ENCODE measurements at places on chromosomes 5 and 9.

DNA sequence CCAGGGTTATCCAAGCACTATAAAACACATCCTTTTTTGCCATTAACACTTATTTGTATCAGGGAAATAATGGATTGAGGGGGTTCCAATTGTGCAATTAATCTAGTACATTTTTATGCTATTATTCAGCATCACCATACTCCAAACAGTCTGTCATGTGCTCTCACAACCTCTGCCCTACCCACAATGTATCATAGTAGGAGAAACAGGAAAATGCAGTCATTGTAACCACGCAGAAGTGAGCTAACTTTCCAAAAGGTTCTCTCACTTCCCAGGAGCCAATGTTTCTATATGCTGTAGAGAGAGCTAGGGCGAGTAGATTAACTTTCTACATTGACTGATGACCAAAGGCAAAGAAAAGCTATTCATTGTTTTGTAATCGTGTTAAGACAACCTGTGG lies 29.8 kb downstream of the DAB2 start:
- DNase-seq = no peak

DNA sequence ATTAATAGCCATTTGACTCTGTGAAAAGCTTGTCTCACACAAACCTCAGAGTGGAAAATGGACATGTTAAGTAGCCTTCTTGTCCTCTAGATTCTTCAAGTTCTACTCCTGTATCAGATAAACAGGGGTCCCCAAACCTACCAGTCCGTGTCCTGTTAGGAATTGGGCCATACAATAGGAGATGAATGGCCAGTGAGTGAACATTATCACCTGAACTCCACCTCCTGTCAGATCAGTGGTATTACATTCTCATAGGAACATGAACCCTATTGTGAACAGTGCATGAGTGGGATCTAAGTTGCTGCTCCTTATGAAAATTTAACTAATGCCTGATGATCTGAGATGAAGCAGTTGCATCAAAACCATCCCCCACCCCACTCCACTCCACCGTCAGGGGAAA lies 136.3 kb downstream of the TMEM232 start:
- no peak for DNase-seq

GRCh38 chr5:17374973-17375742 lies 122.9 kb upstream of the TAF11L2 start:
- DNase-seq = no peak

GRCh38 chr9:94648185-94648584 lies 8.9 kb upstream of the FBP1 start:
- DNase-seq = no peak

DNA sequence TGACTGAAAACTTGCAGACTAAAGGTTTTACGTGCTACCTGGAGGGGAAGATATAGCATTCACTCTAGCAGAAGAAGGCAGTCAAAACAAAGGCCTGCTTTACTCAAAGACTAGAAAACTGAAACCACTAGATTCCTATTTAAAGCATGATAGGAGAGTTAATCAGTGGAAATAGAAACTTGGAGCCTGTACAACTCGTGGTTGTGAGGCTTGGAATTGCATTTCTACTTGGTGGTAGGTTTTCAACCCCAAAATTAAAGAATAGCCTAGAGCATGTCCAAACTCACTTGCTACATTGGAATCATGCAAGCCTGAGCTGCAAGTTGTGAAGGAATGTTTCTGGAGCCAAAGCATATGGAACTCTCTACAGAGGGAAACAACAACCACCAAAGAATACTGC lies 1526.4 kb upstream of the NUDT12 start:
- DNase-seq = no peak

DNA sequence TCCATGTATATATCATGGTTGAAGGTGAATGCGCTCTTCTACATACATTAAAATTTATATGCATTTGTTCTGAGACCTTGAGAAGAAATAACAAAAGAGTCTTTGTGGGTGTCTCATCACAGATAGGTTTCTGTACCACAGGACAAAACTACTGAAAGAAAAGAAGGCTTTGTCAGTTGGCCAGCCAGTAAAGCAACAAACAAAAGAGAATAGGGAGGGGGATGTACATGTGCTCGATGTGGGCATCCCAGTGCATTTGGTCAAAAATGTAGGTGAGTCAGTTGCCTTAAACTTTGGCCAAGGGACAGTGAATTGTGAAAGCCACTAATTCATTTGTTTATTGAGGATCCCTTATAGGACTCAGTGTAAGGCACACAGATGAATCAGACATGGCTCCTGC lies 13.3 kb downstream of the RBM18 start:
- DNase-seq = no peak

- no peak for DNase-seq
Measured at GRCh38 chr9:73007966-73008672, 55.3 kb upstream of the ALDH1A1 start.

- DNase-seq = no peak
Measured at GRCh38 chr9:61665330-61665751, 475.5 kb downstream of the SPATA31A7 start.

GRCh38 chr9:126411225-126411947 lies 84.8 kb downstream of the MVB12B start:
- peak; percentile 14 for DNase-seq

GRCh38 chr9:21432672-21433425 lies 7.4 kb upstream of the IFNA1 start:
- DNase-seq = no peak

GRCh38 chr9:33287087-33287490 lies 3.2 kb upstream of the NFX1 start:
- DNase-seq = no peak

DNA sequence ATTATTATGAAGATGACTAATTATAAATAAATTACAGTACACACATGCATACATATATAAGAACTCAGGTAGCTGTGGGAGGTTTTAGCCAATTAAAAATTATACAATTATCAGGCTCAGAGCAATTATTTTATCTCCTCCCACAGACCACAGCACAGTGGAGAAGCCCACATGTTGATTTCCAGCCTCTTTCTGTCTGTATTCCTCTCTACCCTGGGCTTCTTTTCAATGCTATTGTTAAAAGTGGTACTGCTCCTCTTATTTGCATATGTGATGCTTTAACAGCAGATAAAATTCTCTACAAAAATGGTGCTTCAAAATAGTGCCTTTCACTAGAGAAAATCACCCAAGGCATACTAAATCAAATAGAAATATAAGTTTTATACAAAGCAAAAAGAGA lies 218.7 kb downstream of the NFIB start:
- DNase-seq = no peak

- no peak for DNase-seq
Measured at GRCh38 chr9:6356904-6357303, 28.7 kb downstream of the TPD52L3 start.

- DNase-seq = no peak
Measured at GRCh38 chr9:107751567-107752210, 262.1 kb upstream of the KLF4 start.

DNA sequence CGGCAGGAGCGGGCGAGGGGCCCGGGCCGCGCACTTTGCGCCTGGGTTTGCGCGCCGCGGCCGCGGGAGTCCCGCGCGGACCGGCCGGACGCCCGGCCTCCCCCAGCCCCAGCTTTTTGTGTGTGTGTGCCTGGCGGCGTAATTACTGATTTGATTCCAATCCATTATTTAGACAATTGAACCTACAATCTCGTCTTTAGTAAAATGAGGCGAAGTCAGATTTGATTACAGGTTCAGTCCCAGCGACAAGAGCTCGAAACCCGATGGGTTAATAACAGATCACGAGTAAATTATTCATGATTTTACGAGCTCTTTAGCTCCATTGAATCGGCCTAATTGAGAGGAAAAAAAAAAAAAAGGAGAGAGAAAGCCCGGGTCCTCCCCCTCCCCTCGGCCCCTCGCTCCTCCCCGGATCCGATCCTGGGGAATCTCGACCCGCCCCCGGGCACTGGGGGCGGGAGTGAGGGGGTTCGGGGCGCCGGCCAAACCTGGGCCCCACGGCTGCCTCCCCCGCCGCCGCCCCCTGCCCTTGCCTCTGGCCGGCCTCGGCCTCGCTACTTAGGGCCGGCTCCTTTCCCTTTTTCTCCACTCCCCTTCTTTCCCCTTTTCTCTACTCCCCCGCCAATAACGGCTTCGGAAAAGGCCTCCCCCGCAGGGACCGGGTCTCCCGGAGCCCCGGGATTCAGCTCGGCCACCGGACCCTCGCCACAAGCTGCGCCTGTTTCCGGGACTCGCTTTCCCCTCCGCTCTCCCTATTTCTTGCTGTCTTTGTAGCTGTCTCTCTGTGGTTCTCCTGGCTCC lies 6.6 kb downstream of the LHX2 start:
- no peak for DNase-seq

GRCh38 chr5:147084702-147085101 lies 150.1 kb upstream of the STK32A start:
- no peak for DNase-seq

GRCh38 chr9:82024908-82025307 lies 36.3 kb downstream of the SPATA31D1 start:
- DNase-seq = no peak

DNA sequence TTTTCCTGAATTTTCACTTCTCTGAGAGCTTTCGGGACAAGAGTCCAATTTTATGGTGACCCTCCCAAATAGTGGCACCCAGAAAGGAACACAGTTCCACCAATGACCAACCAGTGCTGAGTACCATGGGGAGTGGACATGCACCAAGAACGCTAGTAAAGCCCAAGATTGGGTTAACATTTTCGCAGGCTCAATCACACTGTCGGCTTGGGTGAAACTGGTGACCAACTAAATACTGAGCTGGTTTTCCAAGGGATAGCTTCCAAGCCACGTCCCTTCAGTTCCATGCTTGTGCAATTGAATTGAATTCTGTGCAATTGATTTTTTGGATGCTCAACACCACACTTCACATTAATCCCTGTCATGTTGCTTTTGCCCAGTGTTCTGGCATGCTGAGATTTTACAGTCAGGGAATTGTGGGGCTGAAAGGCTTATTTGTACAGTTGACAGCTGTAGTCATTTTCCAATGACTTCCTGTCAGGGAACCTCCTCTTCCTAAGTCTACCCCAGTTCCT lies 37.6 kb upstream of the TRMT10B start:
- DNase-seq = no peak

DNA sequence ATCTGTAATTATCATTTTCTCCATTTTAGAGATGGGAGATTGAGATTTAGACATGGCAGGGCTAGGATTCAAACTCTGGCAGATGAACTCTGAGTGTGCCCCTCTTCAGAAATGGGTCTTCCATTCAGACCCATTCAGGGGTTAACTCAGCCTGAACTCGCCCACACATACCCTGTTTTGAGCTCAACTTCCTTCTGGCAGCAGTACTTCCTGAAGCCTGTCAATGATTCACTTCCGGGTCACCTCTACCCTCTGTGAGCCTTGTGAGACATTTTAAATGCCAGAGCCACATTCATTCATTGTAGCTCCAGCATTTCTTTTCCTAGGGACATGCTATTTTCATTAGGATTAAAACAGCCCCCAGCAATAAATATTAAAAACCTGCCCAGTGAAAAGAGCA lies 209.3 kb upstream of the SLC24A2 start:
- DNase-seq = peak; percentile 25

- DNase-seq = no peak
Measured at GRCh38 chr5:93208141-93208751, 372.8 kb downstream of the NR2F1-AS1 start.

- DNase-seq = no peak
Measured at GRCh38 chr9:7982907-7983306, 183.3 kb upstream of the DMAC1 start.

- no peak for DNase-seq
Measured at GRCh38 chr9:109270971-109271925, 49.6 kb downstream of the EPB41L4B start.
